AG04450 (cell line): ENCODE measurements at places on chromosomes 16 and 17. TPM values are rescaled to one million over a fixed set of nuclear protein-coding genes. Genes with fewer than 3 reads are reported as not detected.

The CDRT4 gene
- polyA plus RNA-seq: 4.1 and 5.0 TPM in 2 replicates

The KCNJ18 gene
- not detected in 2 replicates for polyA plus RNA-seq

The RBFOX1 gene
- polyA plus RNA-seq: not detected in 2 replicates

The TEKT5 gene
- 0.05 and 0.15 TPM in 2 replicates for polyA plus RNA-seq

The OTOP2 gene
- not detected in 2 replicates for polyA plus RNA-seq

The SDR42E2 gene
- not detected in 2 replicates for polyA plus RNA-seq

The TP53TG3 gene
- polyA plus RNA-seq: not detected in 2 replicates
